ENCODE measurements at places on chromosomes 7 and 10. TPM values are rescaled to one million over a fixed set of nuclear protein-coding genes. Genes with fewer than 3 reads are reported as not detected.
A peak's percentile ranks its signal among the peaks of the same experiment; 100 is the strongest.

- peak; percentile 57 for DNase-seq
Measured at GRCh38 chr7:117827862-117828261, 45.4 kb downstream of the CTTNBP2 start.

- DNase-seq, result no peak
Measured at GRCh38 chr7:74396993-74397392, 56.7 kb upstream of the GTF2IRD1 start.

DNA sequence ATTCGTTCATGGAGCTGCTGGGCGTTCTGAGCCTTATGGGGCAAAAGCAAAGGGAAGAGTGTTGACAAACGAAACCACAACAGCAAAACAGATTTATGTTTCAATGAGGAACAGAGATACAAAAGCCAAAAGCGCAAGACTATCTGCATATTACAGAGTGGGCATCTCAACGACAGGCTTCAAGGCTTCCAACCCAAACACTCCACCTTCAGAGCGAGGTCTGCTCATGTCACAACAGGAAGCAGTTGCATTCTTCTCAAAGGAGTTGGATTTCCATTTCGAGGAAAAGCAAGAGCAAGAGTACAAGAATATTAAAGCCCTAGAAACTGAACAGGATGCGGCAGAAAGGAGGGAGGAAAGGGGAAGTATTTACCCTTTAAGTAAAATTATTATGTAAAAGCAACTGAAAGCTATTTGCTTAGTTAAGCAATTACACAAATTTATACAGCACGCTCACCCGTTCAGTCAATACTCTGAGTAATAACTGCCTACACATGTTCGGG lies 189.3 kb downstream of the ELMO1 start:
- no peak for DNase-seq

DNA sequence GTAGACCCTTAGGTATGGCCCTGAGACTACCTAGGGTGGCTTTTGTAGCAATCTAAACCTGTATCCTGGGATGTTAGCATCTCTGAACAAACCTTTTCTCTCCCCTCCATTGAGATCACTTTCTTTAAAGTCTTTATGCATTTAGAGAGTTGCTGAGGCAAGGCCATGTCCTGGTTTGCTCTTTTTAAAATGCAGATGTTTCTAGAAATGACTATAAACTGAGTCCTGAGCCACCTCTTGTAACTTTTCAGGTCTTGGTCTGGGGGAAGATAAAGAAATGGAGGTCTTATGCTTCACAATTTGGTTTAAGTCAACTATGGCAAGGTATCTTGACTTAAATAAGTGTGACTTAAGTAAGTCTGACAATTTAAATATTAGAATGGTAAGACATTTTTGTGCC lies 78.0 kb downstream of the AUTS2 start:
- DNase-seq, result no peak

DNA sequence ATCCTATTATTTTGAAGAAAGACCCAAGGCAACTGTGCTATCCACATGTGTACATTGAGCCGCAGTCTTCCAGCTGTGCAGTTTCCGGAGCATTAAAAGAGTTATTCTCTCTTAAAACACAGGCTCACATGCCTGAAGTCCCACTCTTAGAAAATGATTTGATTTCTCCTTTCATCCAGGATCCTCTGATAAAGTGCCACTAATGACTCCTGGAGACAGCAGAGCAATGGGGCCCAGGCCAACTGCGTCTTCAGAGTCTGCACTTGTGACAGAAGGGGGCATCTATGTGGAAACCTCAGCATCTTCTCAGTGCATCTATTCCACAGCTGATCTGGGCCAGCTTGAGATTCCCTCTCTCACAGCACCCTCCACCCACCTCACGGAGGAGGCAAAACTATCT lies 482.1 kb upstream of the AKR1E2 start:
- DNase-seq, result no peak

SUFU gene
- total RNA-seq, result 2.7 TPM

EPDR1 gene
- 22.7 TPM for total RNA-seq

GRCh38 chr10:30502266-30503060 lies 68.5 kb downstream of the MAP3K8 start:
- DNase-seq, result peak; percentile 43

DNA sequence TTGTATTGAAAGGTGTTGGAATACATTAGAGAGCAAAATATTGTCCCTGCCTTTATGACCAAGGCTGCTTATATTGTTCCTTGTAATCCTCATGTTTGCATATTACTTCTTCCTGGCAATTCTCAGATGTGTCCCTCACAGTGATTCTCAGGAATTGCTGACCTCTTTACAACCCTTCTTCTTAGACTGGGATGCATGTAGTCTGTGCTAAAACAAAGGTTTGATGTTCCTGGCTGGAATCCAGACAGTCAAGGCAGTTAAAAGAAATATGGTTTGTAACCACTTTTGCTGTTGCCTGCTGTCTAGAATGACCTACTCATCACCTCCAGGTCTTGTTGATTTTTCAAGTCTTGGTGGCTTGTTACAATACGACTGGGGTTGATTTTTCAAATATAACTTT lies 367.6 kb downstream of the HGF start:
- DNase-seq, result no peak

TMEM139 gene
- 5.2 TPM for total RNA-seq

DNA sequence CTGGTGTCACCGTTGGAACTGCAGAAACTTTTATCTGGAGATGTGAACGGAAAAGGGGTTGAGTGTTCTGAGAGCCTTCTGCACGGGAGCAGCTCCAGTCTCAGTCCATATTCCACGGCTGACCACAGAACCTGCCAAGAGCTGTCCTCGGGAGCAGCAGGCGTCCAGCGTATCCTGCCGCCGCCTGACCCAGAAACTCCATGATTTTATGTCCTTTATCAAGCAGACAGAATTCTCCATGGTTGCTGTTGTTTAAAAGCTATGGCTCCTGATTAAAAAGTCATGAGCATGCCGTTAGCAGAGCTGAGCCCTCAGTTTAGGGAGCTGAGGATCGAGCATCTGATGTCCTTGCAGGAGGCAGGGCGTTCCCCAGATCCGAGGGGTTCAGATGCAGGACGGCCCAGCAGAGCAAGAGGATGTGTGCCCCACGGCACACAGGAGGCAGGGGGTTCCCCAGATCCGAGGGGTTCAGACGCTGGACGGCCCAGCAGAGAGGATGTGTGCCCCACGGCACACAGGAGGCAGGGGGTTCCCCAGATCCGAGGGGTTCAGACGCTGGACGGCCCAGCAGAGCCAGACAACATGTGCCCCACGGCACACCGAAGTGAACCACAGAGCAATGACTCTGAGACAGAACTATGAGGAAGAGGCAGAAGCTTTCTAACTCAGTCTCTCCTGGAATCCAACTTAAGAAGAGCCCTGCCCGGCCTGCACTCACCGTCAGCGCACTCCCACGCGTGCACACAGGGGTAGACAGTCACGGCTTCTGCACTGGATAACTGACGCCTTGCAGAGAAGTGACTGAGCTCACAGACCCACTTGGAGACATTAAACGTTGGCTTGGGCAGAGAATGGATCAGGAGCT lies 96.4 kb downstream of the WDR37 start:
- no peak for DNase-seq

GRCh38 chr10:58331646-58332045 lies 3.2 kb upstream of the UBE2D1 start:
- no peak for DNase-seq

- no peak for DNase-seq
Measured at GRCh38 chr10:99852481-99853213, 70.2 kb downstream of the ABCC2 start.

GRCh38 chr7:24879291-24879690 lies 100.7 kb downstream of the OSBPL3 start:
- no peak for DNase-seq

DNA sequence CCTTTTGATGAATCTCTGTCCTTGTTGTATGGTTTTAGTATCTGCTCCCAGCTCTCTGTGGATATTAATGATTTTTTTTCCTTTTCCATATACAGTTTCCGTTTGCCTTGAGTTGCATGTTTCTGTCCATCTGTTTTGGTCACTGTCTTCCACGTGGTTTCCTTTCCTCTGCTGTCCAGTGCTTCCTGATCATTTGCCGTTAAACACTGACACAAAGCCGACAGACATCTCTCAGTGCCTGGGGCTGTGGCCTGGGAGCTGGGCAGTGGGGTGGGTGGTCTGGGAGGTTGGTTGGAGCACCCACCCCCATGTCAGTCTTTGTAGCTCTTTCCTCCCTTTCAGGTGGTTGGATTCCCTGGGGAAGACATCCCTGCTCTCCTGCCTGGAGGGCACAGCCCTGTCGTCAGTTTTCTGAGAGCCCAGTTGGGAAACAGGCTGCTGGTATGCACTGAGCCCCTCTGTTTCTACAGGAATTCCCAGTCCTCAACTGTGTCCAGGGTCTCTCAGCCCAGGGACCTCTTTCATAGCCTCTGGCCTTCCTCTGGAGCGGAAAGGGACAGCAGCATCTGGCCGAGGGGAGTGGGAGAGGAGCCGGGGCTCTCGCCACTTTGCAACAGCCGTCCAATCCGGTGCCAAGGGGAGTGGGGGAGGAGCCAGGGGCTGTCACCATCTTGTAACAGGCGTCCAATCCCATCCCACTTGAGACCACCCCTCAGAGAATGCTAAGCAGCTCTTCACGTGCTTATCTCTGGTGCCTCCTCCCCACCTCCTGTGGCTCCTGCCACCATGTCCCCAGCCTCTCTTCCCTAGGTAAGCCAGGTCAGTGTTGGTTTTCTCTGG lies 26.7 kb upstream of the MKI67 start:
- DNase-seq, result no peak

SORBS1 gene
- total RNA-seq, result 3.7 TPM

GRCh38 chr7:144588559-144589051 lies 185.1 kb upstream of the NOBOX start:
- no peak for DNase-seq

MOGAT3 gene
- total RNA-seq, result not detected

- DNase-seq, result no peak
Measured at GRCh38 chr7:32255036-32255435, 184.8 kb upstream of the PDE1C start.

GRM8 gene
- total RNA-seq, result not detected

PNPLA8 gene
- total RNA-seq, result 14.6 TPM

CCDC136 gene
- total RNA-seq, result 9.8 TPM

DNA sequence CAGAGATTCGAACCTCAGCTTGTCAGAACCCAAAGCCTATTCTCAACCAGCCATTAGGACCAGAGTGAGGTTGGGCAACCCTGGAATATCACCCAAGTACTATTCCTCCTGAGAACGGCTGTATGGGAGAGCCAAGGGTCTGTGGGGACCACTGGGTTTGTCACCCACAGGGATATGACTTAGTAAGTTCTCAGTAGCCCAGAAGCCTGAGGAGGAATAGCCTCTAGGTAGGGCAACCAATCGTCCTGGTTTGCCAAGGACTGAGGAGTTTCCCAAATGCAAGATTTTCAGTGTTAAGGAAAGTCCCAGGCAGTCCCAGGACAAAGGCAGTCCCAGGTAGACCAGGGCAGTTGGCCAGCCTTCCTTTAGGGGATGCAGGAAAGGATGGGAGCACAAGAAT lies 46.7 kb downstream of the PNLIPRP2 start:
- no peak for DNase-seq

DNA sequence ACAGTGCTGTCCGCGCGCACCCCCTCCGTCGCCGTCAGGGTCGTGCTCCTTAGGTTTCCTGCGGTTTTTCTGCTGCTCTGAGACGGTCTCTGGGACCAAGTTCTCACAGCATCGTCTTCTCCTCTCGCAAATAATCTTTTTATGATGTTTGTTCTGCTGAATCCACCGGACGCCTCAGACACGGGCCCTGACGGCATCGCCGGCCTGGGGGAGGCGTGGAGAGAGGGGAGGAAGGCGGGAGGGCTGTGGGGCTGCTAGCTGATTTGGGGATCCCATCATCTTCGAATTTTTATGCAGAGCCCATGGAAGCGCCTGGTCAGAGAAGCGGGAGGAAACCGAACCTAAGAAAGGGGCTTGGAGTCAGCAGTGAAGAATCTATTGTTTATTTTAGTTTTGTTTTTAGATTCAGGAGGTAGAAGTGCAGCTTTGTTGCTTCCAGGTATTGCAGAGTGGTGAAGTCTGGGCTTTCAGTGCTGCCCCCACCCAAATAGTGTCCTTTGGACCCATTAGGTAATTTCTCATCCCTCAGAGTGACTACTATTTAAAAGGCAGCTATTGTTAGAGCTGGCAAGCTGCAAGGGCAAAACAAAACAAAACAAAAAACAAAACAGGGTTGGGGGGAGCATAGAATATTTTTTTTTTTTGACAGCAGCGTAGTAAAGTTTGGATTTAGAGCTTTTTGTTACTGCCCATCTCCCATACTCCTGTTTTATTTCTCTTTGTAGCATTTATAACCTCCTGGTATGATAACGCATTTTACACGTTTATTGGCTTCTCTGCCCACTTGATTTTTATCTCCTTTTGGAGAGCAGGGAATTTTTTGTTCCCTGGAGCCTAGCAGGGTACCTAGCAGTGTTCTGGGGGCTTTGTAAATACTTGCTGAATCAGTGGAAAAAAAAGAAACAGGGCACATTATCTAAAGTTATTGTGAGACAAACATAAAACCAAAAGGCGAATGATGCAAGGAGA lies 92.6 kb downstream of the SPAG6 start:
- peak; percentile 49 for DNase-seq

GRCh38 chr10:69643779-69644657 lies 14.0 kb downstream of the FAM241B start:
- DNase-seq, result no peak

REPIN1 gene
- 124 TPM for total RNA-seq

SEMA3D gene
- 4.8 TPM for total RNA-seq

GRCh38 chr7:154644366-154644765 lies 358.6 kb downstream of the PAXIP1 start:
- DNase-seq, result no peak

CPA5 gene
- not detected for total RNA-seq

- peak; percentile 73 for DNase-seq
Measured at GRCh38 chr10:110226543-110226925, 19.1 kb downstream of the MXI1 start.

DNA sequence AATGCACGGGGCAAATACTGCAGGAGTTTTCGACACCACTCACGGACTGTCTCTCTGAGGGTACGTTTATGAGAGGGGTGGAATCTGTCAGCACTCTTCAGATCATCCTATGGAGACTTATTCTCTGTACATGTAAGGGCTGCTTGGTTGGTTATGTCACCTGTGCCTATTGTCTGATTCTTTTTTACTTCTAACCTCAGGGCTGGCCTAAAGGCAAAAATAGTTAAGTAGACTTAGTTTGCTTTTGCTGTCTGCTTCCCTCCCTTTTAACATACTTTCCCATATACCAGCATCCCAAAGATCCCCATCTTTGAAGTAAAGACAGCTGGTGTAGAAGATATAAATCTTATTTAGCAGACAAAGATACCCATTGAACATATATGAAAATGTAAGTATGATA lies 105.9 kb downstream of the PRKG1 start:
- no peak for DNase-seq

Measured in PC-3 (cell line).